Activated T-helper 2 cell treated with anti-CD3 and anti-CD28 coated beads, Interferon-gamma antibody, Interleukin-2, Interleukin-4, amounts not matched to agents 10 μg/mL and 5 μg/mL and 100 μg/mL, durations not matched to agents 14 hours and 24 hours and 36 hours (primary cell): ENCODE measurements at places on chromosomes 4 and X. TPM values are rescaled to one million over a fixed set of nuclear protein-coding genes. Genes with fewer than 3 reads are reported as not detected.

The ARAP2 gene
- total RNA-seq: 29.5 and 35.8 TPM in 2 replicates

DNA sequence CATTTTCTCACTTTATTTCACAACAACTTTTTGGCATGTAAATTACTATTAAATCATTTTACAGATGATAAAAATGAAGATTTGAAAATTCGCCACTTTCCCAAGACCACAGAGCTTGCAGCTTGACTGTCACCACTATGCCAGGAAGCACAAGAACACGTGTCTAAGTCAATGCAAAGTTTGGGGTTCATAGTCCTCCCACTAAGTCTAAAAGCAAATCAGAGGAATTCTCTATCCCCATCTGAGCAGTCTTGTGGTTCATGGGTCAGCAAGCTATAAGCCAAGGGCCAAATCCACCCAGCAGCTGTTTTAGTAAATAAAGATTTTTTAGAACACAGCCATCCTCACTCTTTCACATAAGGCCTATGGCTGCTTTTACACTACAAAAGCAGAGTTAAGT, 833.3 kb upstream of the INTU start:
- H3K4me3 ChIP-seq: no peak overlapping the region
- no peak overlapping the region for H3K27ac ChIP-seq
- H3K27me3 ChIP-seq: no peaks in the 10 kb centered on the region
- no peak for DNase-seq

DNA sequence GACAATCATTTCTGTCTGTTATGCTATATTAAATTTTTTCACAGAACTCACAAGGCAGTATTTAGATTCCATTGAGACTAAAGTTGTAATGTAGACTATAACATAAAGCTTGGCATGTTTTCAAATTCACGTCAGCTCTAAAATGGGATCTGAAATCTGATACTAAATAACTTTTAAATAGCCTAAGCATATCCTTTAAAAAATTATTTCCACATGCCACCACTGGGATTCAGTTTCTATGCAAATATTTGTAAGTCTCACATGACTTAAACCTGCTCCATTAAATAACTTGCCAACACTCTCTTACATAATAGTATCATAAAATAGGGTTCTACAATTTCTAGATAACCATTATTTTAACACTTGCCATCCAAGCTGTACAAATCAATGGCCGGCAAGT, 32.4 kb downstream of the KLHL8 start:
- no peak for DNase-seq
- H3K27ac ChIP-seq: no peak overlapping the region
- H3K36me3 ChIP-seq: no peaks in the 10 kb centered on the region
- peaks cover 13% of the 10 kb centered on the region for H3K4me1 ChIP-seq
- H3K4me3 ChIP-seq: no peak overlapping the region
- H3K27me3 ChIP-seq: no peaks in the 10 kb centered on the region

- no peaks in the 10 kb centered on the region for H3K4me1 ChIP-seq
- peaks cover 41% of the 10 kb centered on the region for H3K36me3 ChIP-seq
- no peak overlapping the region for H3K27ac ChIP-seq
- H3K4me3 ChIP-seq: no peak overlapping the region
- H3K27me3 ChIP-seq: no peaks in the 10 kb centered on the region
These were observed 38.9 kb downstream of the ATP8A1 start for GRCh38 chr4:42618023-42618422.

- H3K36me3 ChIP-seq: peaks cover 39% of the 10 kb centered on the region
- DNase-seq: no peak
- no peak overlapping the region for H3K27ac ChIP-seq
- no peak overlapping the region for H3K4me3 ChIP-seq
- H3K27me3 ChIP-seq: no peaks in the 10 kb centered on the region
These were observed 7.0 kb downstream of the VAMP7 start for GRCh38 chrX:155888139-155888538.
